ENCODE measurements at places on chromosomes 5 and 9.

DNA sequence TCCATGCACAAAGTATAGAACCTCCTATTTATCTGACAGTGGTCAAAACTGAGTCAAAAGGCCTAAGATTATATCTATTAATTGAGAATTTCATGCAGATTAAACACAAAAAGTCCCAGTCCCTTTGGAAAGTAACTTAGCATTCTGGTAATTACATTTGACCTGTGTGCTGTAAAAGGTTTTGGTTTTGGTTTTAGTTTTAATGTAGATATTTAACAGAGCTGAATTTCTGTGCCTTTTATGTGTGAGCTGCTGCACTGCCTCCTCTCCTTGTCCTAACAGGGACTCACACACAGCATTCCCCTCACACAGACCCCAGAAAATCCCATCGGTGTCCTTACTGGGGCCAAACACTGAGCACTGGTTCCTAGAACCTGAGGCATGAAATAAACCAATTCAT is 31.0 kb upstream of the FSD1L start:
- no peak for DNase-seq

DNA sequence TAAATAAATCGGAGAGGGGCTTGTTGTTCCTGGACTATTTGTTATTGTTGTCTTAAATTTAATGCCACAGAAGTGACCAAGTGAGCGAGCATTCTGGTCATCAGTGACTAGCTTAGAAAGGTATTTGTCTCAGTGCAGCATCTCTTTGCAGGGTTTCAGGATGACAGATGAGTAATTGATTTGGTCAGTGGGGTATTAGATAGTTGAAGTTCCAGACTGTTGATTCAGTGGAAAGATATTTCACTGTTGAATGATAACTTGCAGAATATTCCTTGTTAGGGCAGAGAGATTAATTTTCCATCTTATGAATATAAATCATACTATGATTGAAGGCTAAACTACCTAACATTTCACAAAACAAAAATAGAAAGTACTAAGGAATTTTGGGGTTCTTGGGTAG is 122.4 kb downstream of the TRIO start:
- DNase-seq, result no peak

GRCh38 chr5:173310218-173310769 is 17.9 kb downstream of the STC2 start:
- DNase-seq, result no peak

GRCh38 chr5:425714-426113 is 17.3 kb upstream of the EXOC3 start:
- DNase-seq, result no peak

DNA sequence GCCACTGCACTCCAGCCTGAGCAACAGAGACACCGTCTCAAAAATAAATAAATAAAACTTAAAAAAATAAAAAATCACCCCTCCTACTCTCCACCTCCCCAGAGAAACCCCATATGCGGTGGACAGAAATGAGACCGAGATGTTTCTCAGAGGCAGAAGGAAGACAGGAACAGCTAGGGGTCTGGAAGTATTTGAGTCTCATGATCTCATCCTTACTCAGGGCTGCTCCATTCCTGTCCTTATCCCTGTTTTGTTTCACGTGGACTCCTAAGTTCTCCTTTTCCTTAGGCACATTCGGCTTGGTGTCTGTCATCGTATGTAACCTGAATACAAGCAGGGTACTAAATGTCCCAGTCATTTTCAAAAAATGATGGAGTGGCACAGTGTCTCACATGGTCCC is 76.1 kb downstream of the C9orf50 start:
- DNase-seq, result no peak

GRCh38 chr5:178640331-178641045 is 13.6 kb upstream of the CLK4 start:
- no peak for DNase-seq

DNA sequence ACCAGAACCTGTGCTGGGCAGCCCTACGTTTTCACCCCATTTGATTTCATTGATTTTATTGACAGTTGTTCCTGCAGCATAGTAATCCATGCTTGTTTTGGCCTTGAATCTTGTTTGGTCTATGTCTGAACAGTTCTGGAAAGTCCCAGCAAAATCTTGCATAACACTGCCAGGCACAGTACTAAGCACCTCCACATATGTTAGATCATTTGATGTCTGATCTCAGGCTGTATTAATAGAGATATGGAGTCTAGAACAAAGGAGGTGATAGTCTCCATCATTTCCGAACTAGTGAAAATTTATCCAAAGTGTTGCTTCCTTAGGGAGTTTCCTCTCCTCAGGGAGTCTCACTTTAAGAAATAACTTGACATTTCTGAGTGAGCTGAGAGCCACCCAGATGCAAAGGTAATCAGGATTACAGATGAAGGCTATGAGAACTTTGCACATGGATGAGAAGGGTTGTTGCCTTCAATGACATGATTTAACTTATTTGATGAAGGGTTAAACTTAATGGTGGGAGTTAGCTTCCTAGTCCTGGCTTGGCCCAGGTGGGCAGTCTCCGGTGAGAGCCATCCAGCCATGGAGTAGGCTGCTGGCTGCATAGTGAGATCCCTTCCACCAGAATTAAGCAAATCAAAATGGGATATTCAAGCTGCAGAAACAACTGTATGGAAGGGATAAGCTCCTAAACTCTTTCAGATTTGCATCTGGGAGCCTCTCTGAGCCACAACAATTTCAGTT is 173.8 kb upstream of the MVB12B start:
- DNase-seq, result no peak

GRCh38 chr5:125277494-125278154 is 531.2 kb upstream of the ZNF608 start:
- no peak for DNase-seq

DNA sequence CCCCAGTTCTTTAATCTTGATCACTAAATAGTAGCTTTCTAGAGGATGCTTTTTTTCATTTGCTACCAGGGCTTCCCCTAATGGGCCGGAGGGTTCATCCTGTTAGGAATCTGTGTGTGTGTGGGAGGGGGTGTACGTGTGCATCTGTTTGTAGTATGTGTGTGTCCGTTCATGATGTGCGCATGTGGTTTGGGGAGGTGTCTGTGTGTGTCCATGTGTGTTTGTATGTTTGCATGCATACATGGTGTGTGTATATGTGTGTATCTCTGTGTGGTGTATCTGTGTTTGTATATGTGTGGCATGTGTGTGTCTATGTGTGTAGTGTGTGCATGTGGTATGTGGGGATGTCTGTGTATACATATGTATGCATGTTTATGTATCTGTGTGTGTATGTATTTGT is 106.2 kb downstream of the SYK start:
- no peak for DNase-seq

DNA sequence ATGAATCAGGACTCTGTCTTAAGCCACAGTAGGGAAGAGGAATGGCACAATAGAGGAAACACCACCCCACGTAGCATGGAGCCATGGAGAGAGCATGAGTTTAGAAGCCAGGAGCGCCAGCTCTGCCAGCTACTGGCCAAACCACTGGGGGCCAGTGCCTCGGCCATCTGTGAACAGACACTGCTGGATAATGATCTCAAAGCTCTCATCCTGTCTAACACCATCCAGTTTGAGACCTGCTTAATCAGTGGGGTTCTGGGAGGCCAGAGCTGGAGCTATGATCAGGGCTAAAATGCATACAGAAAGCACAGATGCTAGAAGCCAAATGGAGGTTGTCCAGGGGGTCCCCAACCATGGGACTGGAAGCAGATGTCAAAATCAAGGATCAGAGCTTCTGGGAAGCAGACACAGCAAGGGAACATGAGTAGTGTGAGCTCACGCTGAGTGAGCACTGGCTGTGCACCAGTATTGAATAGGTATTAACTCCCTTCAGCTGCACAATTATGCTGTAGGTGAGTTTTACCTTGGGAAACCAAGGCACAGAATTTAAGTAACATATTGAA is 92.7 kb downstream of the KCNIP1 start:
- DNase-seq, result no peak

DNA sequence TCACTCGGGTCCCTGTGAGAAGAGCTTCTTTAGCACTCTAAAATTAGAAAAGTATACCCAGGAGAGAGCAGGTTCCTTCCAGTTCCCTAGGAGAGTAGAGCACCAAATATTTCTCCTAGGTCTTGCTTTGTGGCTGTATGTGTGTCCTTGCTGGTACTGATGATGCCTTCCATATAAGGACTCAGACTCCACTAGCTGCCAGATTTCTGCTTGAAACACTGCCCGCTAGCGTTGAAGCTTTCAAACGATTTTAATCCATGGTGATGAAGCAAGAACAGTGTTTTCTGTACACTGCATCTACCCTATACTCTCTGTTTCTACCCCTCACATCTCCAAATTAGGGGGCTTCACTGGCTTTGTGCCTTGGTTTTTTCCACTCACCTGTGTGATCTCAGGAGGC is 2.4 kb upstream of the SMC2 start:
- no peak for DNase-seq

GRCh38 chr5:168746893-168747640 is 167.9 kb upstream of the PANK3 start:
- no peak for DNase-seq

DNA sequence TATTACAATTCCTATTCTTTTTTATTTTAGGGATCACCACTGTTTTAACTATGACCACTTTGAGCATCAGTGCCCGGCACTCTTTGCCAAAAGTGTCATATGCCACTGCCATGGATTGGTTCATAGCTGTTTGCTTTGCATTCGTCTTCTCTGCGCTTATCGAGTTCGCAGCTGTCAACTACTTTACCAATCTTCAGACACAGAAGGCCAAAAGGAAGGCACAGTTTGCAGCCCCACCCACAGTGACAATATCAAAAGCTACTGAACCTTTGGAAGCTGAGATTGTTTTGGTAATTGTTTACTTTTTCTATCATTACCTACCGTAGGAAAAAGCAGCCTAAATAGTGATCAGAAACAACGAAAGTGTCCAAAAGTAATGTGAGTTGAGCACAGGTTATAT is 6.4 kb downstream of the GABRA6 start:
- DNase-seq, result no peak

DNA sequence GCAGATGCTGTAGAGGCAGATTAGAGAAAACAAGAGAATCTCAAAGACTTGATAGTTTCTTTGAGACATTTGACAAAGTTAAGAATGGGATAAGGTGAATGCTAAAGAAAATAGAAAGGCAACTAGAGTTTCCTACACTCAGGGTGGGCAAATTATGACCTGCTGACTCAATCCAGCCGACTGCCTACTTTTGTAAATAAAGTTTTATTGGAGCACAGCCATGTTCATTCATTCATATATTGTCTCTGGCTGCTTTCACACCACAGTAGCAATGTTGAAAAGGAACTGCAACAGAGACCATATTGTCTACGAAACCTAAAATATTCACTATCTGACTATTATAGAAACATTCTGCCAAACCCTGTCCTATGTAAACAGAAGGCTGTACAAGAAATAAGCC is 37.6 kb upstream of the TARS1 start:
- no peak for DNase-seq

DNA sequence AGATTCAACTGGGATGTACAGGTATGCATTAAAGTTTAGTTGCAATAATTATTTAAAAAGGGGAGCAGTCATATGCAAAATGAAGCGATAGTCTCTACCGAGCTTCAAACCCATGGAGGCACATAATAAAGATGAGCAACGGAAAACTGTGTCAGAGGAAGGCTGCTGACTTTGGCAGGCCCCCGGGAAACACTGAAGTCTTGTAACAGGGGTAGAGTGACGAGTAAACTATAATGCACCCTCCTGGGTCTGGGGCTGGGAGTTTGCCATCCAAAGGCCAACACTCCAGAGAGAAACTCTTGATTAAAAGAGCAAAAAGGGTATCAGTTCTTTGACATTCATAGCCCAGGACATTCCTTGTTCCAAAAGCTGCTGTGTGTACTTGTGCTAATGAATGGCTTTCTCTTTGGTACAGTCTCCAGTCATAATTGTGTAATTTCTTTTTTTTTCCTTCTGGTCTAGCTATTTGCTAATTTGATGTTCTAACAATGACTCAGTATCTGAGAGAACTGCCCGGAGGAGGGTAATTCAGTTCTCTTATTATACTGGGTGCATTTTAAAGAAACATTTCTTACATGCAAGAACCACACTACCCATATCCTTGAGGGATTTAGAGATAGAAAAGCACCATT is 59.2 kb downstream of the TNC start:
- DNase-seq, result no peak

DNA sequence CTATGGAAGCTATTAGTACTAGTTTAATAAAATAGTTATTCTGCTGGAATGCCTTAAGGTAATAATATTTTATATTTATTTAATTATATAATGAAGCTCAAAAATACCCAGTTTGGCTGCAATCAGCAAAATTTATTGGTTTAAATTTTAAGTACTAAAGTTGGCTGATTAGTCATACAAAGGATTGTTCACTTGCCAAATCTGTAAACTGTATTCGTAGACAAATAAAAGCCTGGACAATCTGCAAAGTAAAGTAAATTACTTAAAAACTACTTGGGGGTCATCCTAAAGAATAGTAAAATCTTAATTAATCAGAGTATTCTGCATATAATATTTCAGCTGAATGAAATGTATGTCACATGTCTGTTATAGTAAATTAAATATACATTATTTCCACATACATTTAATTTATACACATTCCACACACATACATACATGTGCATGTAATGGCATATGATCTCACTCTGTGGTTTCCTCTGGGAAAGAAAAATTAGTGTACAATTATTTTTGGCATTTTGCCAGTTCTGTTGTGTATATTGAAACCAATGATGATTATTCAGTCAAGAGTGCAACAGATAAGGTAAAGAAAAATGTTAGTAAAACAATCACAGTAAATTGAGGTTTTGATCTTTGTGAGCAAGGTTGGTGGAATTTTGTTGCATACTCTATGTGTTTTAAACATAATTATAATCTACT is 455.9 kb downstream of the CDH9 start:
- DNase-seq, result no peak

DNA sequence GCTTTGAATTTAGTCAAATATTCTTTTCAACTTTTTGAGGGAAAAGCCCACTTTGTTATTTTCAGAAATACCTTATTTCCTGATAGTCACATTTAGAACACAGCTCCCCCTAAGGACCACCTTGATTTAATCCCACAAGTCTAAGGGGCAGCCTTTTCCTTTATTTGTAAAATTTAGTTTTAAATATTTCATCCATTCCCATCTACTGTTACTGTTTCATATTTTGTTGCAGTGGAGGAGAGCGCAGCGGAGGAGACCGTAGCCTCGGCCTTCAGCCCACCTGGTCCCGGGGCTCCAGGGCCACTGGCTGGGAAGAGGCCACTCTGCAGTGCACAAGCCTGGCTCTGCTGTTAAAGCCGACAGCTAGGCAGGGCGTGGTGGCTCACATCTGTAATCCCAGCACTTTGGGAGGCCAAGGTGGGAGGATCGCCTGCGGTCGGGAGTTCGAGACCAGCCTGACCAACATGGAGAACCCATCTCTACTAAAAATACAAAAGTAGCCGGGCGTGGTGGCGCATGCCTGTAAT is 19.6 kb downstream of the LPCAT1 start:
- DNase-seq, result no peak

DNA sequence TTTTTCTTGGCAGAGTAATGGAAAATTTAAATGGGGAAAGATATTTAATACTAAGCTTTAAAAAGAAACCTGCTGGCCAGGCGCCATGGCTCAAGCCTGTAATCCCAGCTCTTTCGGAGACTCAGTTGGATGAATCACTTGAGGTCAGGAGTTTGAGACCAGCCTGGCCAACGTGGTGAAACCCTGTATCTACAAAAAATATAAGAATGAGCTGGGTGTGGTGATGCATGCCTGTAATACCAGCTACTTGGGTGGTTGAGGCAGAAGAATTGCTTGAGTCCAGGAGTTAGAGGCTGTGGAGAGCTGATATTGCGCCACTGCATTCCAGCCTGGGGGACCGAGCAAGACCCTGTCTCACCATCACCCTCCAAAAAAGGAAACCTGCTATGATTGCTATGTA is 32.8 kb downstream of the TUT7 start:
- no peak for DNase-seq
